Activated CD4-positive, alpha-beta memory T cell treated with anti-CD3 and anti-CD28 coated beads, Interleukin-2, amount 10 ng/mL, durations not matched to agents 7 days and 5 days (primary cell): ENCODE measurements at places on chromosomes 6 and 20.

- DNase-seq, result no peak
Measured at GRCh38 chr6:114064862-114065261, 93.9 kb upstream of the HDAC2 start.

DNA sequence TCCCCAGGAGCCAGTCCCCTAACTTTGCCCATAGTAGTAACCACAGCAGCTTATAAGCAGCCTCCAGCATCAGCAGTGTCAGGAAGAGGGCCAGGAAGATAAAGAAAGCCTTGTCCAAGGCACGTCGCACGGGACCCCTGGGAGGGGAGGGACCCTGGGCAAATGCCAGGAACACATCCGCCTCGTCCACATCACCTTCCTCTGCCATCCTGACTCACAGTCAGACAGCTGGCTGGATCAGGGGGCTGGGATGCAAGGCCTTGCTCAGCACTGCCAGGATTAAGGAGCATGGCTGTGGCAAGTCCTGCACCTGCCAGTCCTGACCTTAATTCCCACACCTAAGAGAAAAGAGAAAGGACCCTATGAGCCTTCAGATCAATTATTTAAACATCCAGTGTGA is 11.5 kb upstream of the ZBTB22 start:
- DNase-seq, result no peak

- DNase-seq, result no peak
Measured at GRCh38 chr6:111823831-111824607, 49.2 kb downstream of the FYN start.

DNA sequence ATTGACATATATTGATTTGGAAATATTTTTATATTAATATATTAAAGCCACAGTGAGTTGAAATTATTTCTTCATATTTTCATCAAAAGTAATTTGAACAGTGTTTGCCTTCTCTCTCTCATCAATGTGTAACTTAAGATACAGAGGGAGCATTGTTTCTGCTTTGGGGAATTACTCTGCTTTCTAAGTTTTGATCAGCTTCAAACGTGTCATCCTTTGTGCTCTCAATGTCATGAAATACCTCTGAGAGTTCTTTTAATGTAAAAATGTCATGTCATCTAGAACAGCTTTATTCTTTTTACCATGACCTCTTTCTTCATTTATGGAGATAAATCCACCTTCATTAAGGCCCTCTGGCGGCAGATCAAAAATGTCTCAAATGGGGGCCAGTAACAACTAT is 259.4 kb upstream of the STXBP5 start:
- DNase-seq, result no peak

- DNase-seq, result no peak
Measured at GRCh38 chr6:71473926-71474325, 185.3 kb downstream of the OGFRL1 start.

DNA sequence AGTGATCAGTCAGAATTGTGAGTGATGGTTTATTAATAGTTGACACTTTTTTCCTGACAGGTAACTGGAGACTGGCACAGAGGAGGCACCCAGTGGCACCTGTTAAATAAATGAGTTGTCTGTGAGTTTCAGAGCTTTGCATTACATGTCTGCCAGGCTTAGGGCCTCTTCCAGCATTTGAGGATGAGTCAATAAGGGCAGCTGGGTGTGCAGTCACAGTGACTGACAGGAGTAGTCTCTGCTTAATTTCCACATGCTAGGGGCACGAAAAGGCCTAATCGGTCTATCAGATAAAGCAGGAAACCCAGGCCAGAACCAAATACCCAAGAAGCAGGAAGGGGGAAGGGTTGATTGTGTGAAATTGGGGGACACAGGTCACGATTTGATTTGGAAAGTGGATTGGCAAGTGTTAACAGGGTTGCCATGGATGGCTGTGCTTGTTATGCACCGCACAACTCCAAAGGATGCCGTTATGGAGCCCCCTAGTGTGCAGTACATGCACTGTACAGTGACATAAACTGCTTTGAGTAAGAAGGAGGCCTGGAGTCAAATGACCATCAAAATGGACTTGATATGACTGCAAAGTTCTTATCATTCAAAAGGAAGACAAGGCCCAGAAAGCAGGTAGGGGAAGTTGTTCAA is 111.9 kb upstream of the GGTLC1 start:
- peak; percentile 69 for DNase-seq

DNA sequence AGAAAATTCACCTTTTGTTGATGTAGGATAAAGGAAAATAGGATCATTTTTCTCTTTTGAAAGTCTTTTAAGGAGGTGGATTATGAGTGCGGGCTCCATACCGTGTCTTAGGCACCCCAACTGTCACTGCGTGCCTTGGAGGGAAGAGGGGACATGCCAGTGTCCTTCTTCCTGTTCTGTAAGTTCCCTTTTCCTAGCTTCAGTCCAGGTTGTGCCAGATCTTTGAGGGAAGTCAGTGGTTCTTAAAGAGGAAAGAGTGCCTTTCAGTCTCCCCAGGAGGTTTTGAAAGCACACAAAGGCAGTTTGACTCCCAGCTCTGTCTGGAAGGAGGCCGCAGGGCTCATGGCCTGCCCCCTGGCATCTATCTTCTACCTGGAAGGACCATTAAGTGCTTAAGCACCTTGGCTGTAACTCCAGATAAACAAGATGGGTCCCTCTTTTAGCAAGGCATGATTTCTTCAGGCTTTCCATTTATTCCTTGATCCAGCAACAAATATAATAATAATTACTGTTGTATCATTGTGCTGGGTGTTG is 13.0 kb downstream of the EFCAB8 start:
- DNase-seq, result no peak

GRCh38 chr6:135876058-135876457 is 24.6 kb downstream of the PDE7B start:
- no peak for DNase-seq
